ENCODE measurements at places on chromosomes 7 and 10. TPM values are rescaled to one million over a fixed set of nuclear protein-coding genes. Genes with fewer than 3 reads are reported as not detected.

DNA sequence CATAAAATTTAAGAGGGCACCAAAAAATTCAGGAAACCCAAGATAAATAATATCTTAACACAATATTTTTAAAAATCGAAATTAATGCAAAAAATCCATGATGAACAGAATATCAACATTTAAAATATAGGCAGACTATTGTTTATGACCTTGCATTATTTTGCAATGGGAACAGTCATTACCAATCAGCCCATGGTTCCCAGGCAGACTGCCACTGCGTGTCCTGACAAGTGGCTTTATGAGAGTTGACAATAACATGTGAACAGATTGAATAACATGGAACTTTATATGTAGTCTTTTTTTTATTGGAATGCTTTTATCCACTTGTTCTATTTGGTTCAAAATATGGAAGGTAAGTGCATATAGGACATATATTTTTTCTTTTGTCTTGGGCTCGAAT lies 3.1 kb upstream of the AVPI1 start:
- H3K4me1 ChIP-seq = peaks cover 42% of the 10 kb centered on the region
- H3K27me3 ChIP-seq = no peaks in the 10 kb centered on the region
- peak overlapping the region; percentile 73 for H3K27ac ChIP-seq
- DNase-seq = no peak
- no peaks in the 10 kb centered on the region for H3K36me3 ChIP-seq
- no peak overlapping the region for H3K4me3 ChIP-seq

The GOT1 gene
- total RNA-seq = 27.4 TPM

The NODAL gene
- total RNA-seq = not detected

GRCh38 chr7:95693551-95694333 lies 78.6 kb upstream of the DYNC1I1 start:
- H3K4me3 ChIP-seq = no peak overlapping the region
- peaks cover 14% of the 10 kb centered on the region for H3K4me1 ChIP-seq
- H3K27ac ChIP-seq = no peak overlapping the region
- peaks cover 20% of the 10 kb centered on the region for H3K27me3 ChIP-seq

DNA sequence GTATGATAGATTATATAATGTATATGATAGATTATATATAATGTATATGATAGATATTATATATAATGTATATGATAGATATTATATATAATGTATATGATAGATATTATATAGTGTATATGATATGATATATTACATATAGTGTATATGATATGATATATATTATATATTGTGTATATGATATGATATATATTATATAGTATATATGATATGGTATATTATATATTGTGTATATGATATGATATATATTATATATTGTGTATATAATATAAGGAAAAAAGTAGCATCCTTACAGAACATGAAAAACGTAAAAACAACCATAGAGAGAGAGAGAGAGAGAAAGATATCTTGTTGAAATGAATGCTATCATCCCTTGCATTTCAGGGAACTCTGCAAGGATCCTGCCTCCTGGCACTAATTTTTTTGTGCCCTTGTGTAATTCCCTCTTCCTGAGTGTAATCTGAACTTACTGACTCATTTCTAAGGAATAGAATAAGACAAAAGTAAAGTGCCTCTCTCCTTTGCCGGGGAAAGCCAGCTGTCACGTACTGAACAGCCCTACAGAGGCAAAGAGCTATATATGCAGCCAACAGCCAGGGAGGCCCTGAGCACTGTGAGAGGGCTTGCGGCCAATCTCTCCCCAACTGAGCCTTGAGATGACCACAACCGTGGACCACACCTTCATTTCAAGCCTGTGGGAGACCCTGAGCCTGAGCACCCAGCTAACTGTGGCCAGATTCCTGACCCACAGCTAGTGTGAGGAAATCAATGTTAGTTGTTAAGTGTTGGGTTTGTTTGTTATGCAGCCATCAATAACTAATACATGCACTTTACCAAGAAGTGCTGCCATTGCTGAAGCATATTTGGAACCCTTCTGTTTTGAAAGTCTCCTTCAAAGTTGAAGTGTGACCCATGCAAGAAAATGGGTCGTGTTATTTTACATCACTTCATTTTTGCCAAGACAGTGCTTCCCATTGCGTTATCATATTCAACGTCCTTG lies 61.1 kb upstream of the EZH2 start:
- H3K4me1 ChIP-seq = peaks cover 6% of the 10 kb centered on the region
- DNase-seq = peak; percentile 54
- H3K4me3 ChIP-seq = no peak overlapping the region
- no peak overlapping the region for H3K27ac ChIP-seq
- H3K36me3 ChIP-seq = no peaks in the 10 kb centered on the region

The SNCG gene
- total RNA-seq = 0.86 TPM

- DNase-seq = no peak
- H3K36me3 ChIP-seq = no peaks in the 10 kb centered on the region
- no peaks in the 10 kb centered on the region for H3K27me3 ChIP-seq
- no peak overlapping the region for H3K27ac ChIP-seq
- H3K4me3 ChIP-seq = no peak overlapping the region
These were observed 12.8 kb upstream of the YAE1 start for GRCh38 chr7:39553436-39553835.

The TRRAP gene
- total RNA-seq = 27.1 TPM

GRCh38 chr10:80187060-80187459 lies 18.3 kb downstream of the ANXA11 start:
- H3K36me3 ChIP-seq = peaks cover 48% of the 10 kb centered on the region
- peaks cover 12% of the 10 kb centered on the region for H3K4me1 ChIP-seq
- no peak overlapping the region for H3K27ac ChIP-seq
- no peak for DNase-seq

The SPDYE11 gene
- total RNA-seq = not detected

GRCh38 chr10:50232261-50232639 lies 19.1 kb downstream of the ASAH2 start:
- DNase-seq = no peak
- H3K4me3 ChIP-seq = no peak overlapping the region
- no peaks in the 10 kb centered on the region for H3K4me1 ChIP-seq
- no peak overlapping the region for H3K27ac ChIP-seq
- peaks cover 45% of the 10 kb centered on the region for H3K27me3 ChIP-seq
- no peaks in the 10 kb centered on the region for H3K36me3 ChIP-seq

The OR2A5 gene
- total RNA-seq = not detected

GRCh38 chr10:121092720-121093095 lies 241.5 kb downstream of the WDR11 start:
- no peaks in the 10 kb centered on the region for H3K4me1 ChIP-seq
- H3K27me3 ChIP-seq = no peaks in the 10 kb centered on the region
- no peak for DNase-seq
- H3K36me3 ChIP-seq = no peaks in the 10 kb centered on the region

The PNLIP gene
- not detected for total RNA-seq

The GIMAP2 gene
- total RNA-seq = not detected

The CTAGE8 gene
- 1.2 TPM for total RNA-seq

DNA sequence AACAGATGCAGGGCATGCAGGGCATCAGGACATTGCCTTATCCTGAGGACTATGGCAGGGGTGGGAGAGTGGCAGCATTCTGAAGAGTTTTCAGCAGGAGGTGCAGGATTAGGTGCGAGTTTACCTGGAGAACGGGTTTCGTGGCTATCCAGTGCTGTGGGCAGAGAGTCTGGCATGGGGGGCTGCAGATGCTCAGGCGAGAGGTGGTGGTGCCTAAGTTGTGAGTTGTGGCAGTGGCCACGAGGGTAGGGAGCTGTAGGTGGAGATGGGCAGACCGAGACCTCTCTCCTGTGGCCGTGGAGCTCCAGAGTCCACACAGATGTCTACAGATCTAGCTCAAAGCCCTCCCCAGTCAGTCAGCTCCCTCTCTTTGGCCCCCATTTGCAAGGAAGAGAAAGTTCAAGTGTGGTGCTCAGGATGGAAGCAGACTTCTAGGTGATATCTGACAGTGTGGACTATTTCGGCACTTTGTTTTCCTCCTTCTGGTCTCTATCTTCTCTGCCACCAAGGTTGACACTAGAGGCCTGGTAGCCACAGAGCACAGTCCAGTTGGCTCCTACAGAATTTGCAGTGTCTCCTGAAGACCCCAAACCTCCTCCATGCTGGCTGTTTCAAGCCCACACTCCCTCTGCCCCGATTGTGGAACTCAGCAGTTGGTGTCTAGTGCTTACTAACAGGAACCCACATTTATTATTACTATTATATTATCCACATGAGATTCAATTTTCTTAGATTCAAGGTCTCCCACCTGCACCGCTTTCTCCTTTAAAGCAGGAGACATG lies 955.7 kb upstream of the ZNF722 start:
- no peak overlapping the region for H3K27ac ChIP-seq
- no peaks in the 10 kb centered on the region for H3K4me1 ChIP-seq
- no peak overlapping the region for H3K4me3 ChIP-seq
- H3K36me3 ChIP-seq = no peaks in the 10 kb centered on the region

GRCh38 chr7:38506756-38507155 lies 124.4 kb downstream of the AMPH start:
- H3K27me3 ChIP-seq = peaks cover 53% of the 10 kb centered on the region
- H3K27ac ChIP-seq = no peak overlapping the region
- no peaks in the 10 kb centered on the region for H3K4me1 ChIP-seq
- no peak for DNase-seq
- H3K4me3 ChIP-seq = no peak overlapping the region
- no peaks in the 10 kb centered on the region for H3K36me3 ChIP-seq

DNA sequence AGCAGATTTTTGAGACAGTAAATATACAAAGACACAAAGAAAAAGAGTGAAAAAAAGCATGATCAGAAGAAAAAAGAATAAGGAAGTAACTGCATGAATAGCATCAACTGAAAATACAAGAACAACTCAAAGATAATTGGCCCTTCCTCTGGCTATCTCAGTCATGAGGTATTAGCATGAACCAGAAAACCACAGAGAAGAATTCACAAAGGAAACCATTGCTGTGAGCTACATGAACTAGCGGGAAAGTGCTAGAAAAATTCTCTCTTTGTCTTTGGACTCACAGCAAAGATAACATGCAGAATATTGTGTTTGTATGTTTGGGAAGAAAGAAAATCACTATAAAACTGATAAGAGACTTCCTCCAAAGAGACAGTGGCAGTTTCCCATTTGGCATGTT lies 82.9 kb downstream of the SORCS1 start:
- no peak overlapping the region for H3K4me3 ChIP-seq
- no peaks in the 10 kb centered on the region for H3K36me3 ChIP-seq
- no peaks in the 10 kb centered on the region for H3K4me1 ChIP-seq
- H3K27me3 ChIP-seq = peaks cover 68% of the 10 kb centered on the region

DNA sequence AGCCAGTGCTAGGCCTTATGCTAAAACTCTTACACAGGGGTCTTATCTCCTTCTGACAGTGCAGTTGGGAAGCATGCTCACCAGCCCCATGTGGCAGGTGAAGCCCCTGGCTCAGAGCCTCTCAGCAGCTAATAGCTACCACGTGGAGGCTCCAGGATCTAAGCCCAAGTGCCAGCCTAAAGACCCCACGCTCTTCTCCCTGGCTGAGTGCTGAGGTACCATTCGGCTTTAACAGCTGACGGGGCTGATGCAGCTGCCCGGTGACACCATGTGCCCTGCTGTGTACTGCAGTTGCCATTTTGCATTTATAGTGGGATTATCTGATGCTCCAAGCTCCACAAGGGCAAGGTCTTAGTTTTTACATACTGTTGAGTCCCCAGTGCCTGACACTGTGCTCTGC lies 515.7 kb upstream of the GALNT17 start:
- H3K36me3 ChIP-seq = no peaks in the 10 kb centered on the region
- DNase-seq = no peak
- no peaks in the 10 kb centered on the region for H3K4me1 ChIP-seq
- no peak overlapping the region for H3K27ac ChIP-seq
- no peaks in the 10 kb centered on the region for H3K27me3 ChIP-seq

- no peak overlapping the region for H3K4me3 ChIP-seq
- H3K27me3 ChIP-seq = no peaks in the 10 kb centered on the region
- no peaks in the 10 kb centered on the region for H3K4me1 ChIP-seq
- no peak for DNase-seq
- no peak overlapping the region for H3K27ac ChIP-seq
- no peaks in the 10 kb centered on the region for H3K36me3 ChIP-seq
These were observed 10.9 kb upstream of the SNX10 start for GRCh38 chr7:26280723-26281122.

DNA sequence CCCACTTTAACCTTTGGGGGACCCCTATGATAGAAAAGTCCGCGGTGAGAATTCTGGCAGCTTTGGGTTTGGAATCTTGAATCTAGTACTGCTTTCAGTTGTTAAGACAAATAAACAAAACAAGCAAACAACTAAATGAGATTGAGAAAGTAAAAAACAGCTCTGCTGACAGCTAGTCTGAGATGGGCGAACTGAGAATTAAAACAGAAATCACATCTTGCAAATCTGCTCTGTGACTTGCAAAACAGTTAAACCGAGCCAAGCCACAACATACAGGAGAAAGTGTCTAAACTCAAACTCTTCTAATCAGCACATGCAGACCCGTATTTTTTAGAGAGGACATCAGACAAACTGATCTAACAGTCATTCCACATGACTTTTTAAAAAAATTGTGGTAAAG lies 110.4 kb downstream of the SH2D4B start:
- H3K27me3 ChIP-seq = no peaks in the 10 kb centered on the region
- H3K4me1 ChIP-seq = no peaks in the 10 kb centered on the region
- no peak overlapping the region for H3K4me3 ChIP-seq
- no peak for DNase-seq

GRCh38 chr10:45353186-45353585 lies 20.8 kb upstream of the ALOX5 start:
- peaks cover 44% of the 10 kb centered on the region for H3K27me3 ChIP-seq
- no peak for DNase-seq
- H3K27ac ChIP-seq = no peak overlapping the region
- no peaks in the 10 kb centered on the region for H3K4me1 ChIP-seq
- H3K4me3 ChIP-seq = no peak overlapping the region

GRCh38 chr7:41148521-41148951 lies 554.4 kb downstream of the INHBA start:
- peak; percentile 97 for DNase-seq
- H3K27ac ChIP-seq = peak overlapping the region; percentile 99
- H3K27me3 ChIP-seq = no peaks in the 10 kb centered on the region
- H3K36me3 ChIP-seq = no peaks in the 10 kb centered on the region
- no peak overlapping the region for H3K4me3 ChIP-seq
- H3K4me1 ChIP-seq = peaks cover 48% of the 10 kb centered on the region

GRCh38 chr10:109975244-109976190 lies 32.3 kb upstream of the ADD3 start:
- no peak overlapping the region for H3K4me3 ChIP-seq
- no peak overlapping the region for H3K27ac ChIP-seq
- no peaks in the 10 kb centered on the region for H3K4me1 ChIP-seq
- no peaks in the 10 kb centered on the region for H3K36me3 ChIP-seq

The PON1 gene
- total RNA-seq = not detected

- no peak overlapping the region for H3K27ac ChIP-seq
- no peaks in the 10 kb centered on the region for H3K4me1 ChIP-seq
- H3K4me3 ChIP-seq = no peak overlapping the region
- no peaks in the 10 kb centered on the region for H3K36me3 ChIP-seq
- no peak for DNase-seq
- H3K27me3 ChIP-seq = peaks cover under 1% of the 10 kb centered on the region
These were observed 560.9 kb downstream of the DNAJB6 start for GRCh38 chr7:157897681-157898080.
